Stimulated activated CD8-positive, alpha-beta memory T cell treated with anti-CD3 and anti-CD28 coated beads, Interleukin-15, amount 100 ng/mL, for 24 hours (primary cell): ENCODE measurements at places on chromosomes 4 and X.

GRCh38 chr4:1467581-1468458, 61.6 kb upstream of the NKX1-1 start:
- DNase-seq = no peak

DNA sequence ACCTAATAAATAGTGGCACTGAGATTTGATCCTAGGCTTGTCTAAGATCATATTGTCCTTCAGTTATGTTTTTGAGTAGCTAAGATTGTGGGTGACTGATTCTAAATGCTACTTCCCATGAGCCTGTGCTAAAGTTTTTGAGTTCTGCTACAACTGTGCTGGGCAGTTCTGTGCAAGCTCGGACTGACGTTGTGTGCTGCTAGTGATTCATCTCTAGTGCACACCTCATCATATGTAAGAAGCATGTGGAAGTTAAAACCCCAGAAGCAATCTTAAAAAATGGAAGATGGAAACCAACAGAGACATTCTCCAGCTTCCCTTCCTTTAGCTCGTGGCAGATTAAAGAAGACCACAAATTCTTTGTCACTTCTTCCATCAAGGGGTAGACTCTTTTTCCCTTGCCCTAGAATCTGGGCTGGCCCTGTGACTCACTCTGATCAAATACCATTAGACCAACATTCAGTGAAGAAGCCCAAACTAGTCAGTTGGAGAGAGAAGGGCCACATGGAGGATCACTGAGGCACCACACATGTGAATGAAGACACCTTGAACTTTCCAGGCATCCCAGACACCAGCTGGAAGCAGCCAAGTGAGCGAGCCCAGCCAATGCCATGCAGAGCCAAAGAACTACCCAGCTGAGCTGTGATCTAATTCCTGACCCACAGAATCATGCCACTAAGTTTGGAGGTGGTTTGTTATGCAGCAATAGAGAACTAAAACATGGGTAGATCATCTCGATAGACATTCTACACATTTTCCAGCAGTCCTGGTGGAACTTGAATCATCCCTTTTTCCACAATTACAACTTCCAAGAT, 16.8 kb downstream of the ARHGAP6 start:
- no peak for DNase-seq

DNA sequence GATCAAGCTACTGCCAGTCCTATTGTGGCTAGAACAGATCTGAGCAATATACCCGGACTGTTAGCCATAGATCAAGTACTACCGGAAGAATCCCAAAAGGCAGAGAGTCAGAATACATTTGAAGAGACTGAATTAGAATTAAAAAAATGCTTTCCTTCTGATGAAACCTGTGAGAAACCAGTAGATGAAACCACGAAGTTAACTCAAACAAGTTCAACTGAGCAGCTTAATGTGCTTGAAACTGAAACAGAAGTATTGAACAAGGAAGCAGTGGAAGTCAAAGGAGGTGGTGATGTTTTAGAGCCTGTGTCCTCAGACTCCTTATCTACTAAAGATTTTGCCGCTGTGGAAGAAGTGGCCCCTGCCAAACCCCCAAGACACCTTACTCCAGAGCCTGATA, 46.8 kb downstream of the WDR44 start:
- no peak for DNase-seq

DNA sequence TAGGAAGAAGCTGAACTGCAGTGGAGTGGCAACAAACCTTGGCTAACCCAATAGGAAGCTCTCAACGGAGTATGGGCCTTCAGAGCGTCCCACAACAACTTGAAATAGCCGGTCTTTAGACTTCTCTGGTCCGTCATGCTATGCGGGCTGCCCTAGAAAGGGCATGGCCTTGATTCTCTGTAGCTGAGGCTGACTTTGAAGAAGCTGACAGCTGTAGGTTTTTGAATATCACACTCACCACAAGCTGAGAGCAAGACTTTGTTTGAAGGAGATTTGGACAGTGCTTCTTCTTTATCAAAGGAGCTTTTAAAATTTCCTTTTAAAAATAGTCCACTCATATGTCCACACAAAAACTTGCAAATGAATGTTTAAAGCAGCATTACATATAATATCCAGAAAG, 322.9 kb downstream of the CAMK2D start:
- DNase-seq = no peak

- no peak for DNase-seq
Observed at GRCh38 chrX:107293056-107293455, 86.6 kb downstream of the DNAAF6 start.

DNA sequence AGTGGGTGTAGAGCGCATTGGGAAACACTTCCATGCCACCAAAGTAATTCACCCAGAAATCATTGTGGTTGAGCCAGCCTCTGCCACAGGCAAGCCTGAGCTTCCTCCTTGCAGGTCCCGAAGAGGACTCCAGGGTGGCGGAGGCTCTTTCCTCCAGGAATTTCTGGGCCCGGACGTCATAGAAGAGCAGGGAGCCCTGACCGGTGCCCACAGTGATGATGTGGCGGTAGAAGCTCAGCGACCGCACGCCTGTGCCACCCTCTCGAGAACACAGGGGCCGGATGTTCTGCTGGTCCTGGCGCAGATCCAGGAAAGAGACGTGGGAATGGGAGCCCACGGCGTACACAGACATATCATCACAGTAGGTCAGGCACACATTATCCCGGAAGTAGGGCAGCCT, 1.3 kb downstream of the DCAF12L1 start:
- no peak for DNase-seq

DNA sequence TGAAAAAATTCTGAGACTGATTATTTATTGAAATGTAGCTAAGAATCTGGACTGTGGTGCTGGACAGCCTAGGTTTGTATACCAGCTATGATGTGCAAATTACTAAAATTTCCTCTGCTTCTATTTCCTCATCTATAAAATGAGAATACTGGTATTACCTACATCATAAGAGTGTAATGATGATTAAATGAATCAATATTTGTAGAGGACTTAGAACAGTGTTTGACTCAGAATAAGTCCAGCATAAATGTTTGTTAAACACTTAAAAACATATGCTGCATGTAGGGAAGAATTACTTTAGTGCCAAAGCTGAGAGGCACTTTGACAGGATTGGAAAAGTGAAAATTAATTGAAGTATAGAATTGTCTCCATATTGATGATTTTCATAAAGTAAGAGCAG, 55.3 kb upstream of the TMPRSS11F start:
- DNase-seq = no peak

- DNase-seq = no peak
Observed at GRCh38 chrX:46029777-46030176, 515.4 kb downstream of the ZNF674 start.

- DNase-seq = no peak
Observed at GRCh38 chr4:152032722-152033131, 271.9 kb upstream of the GATB start.

- DNase-seq = no peak
Observed at GRCh38 chr4:42488554-42488953, 91.3 kb downstream of the SHISA3 start.

GRCh38 chrX:18885328-18886004, 98.4 kb downstream of the PHKA2 start:
- DNase-seq = no peak

DNA sequence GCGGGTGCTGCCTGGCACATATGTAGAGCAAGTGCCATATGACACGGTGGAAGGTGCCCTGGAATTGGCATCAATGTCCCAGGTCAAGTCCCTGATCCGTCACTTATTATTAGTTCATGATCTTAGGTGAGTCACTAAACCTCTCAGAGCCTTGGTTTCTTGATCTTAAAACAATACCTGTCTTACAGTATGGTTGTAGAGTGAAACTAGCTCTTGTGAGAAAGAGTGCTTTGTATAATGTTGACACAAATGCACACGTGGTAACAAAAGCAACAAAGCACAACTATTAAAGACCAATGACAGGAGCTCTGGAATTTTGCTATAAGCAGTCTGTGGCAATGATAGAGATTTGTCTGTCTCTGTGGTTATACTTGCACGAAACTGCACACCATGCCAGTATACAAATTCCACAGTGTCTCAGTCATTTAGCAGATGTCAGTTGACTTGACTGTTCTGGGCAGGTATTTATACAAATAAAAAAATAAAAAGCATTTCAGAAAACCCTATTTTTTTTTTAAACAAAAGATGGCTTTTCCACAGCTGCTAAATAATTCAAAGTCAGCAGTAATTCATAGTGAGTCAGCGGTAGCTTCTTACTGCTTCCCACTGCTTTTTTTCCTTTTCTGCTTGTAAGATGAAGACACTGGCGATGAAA, 19.7 kb upstream of the ACSL1 start:
- DNase-seq = no peak

GRCh38 chr4:124321364-124321763, 391.2 kb downstream of the ANKRD50 start:
- no peak for DNase-seq

- no peak for DNase-seq
Observed at GRCh38 chr4:52164116-52164515, 113.0 kb downstream of the SPATA18 start.

DNA sequence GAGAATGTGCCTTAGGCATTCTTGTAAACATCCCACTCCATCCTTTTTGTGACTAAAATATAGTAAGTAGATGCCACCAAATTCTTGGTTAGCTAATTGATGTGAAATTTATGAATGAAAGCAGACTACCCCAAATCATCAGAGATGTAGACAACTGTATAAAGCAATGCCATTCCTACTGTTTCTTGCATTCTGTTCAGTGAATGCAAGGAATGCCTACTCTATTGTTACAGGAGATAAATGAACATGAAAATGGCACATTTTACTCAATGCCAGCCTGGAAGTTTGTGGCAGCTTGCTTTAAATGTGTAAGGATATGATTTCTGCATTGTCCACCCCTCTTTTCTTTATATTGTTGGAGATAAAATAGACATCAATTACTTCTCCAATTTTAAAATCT, 317.9 kb downstream of the LDB2 start:
- DNase-seq = no peak

DNA sequence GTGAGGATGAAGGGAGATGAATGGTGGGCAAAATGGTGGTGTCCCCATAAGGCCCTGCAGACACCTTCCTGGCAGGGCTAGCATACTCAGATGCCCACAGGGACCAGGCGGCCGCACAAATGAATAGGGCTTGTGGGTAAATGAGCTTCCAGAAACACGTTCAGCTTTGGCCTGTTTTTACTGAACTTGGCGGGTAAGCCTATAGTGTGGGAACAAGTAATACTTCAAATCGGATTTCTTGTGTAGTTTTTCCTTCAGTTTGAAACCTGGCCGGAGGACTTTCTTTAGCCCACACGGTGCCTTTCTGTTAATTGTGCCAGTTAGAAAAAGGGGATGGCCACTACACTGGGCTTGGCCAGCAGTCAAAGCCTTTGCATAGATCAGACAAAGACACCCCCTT, 22.8 kb downstream of the SMS start:
- DNase-seq = no peak

- peak; percentile 1 for DNase-seq
Observed at GRCh38 chr4:67087897-67088296, 457.4 kb downstream of the CENPC start.

GRCh38 chrX:68823413-68824151, 5.2 kb upstream of the EFNB1 start:
- no peak for DNase-seq

DNA sequence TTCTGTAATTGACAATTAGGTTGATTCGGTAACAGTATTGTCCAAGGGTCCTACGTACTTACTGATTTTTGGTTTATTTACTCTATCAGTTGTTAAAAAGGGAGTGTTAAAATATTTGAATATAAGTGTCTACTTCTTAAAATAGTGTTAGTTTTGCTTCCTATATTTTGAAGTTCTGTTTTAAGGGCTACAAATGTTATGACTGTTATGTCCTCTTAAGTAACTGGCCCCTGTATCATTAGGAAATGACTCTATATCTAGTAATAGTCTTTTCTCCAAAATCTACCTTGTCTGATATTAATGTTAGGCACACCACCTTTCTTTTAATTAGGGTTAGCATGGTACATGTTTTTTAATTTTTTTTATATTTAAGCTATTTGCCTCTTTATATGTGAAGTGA, 30.1 kb downstream of the ANKRD50 start:
- no peak for DNase-seq

DNA sequence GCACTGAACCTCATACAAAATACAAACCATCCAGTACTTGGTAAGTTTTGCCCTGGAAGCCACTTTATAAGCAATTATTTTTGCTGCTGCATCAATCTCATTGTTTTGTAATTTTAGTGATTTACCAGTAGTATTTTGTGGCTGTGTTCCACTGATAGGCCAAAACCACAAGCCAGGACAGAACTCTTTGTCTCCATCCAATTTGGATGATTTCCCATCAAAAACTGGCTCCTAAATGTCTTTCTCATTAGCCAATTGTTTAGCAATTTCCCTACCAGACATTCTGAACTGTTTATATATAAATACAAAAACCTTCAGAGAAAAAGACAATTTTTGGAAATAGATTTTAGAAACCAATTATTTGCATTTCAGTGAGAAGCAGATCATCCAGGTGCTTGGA, 4.4 kb downstream of the GSPT2 start:
- no peak for DNase-seq

DNA sequence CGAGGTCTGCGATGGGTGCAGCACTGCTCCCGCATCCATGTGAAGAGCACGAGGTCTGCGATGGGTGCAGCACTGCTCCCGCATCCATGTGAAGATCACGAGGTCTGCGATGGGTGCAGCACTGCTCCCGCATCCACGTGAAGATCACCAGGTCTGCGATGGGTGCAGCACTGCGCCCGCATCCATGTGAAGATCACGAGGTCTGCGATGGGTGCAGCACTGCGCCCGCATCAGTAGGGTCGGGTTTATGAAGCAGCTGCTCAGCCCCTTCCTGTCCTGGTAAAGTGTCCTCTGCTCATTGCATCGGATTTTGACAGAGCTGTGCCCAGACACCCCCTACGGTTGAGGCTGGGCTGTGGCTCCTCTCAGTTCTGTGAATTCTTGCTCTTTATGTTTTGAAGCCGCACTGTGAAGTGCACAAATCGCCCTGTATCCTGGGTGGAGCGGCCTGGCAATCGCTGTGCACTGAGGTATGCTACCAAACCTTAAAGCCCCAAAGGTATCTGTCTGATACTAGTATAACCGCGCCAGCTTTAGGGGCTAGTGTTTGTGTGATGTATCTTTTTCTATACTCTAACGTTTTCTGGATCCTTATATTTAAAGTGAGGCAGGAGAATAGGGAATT, 98.7 kb downstream of the CPZ start:
- DNase-seq = no peak

DNA sequence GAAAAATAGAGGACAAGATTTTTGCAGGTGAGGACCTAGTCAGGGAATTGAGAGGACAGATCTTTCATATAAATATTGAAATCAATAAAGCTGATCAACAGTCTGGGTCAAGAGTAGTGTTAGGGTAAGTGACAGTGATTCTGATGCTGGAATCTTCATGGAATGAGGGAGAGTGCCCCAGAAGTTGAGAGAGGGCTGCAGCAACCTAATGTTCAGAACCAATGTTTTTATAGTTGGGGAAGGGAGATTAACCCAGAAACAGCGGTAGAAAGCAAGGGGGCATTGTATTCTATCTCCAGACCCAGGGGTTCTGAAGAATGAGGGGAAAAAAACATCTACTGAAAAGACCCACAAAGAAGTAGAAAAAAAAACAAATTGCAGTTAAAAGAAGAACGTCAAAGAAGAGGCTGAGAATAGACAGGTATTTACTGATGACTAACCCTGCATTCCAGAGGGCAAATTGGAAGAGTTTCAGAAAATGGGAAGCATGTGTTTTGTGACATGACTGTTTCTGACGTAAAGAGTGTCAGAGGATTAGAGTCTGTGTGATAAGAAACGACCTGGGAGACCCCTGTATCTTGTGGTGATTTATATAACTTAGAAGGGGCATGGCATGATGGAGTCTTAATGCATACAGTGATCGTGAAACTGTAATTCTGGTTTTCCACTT, 819.6 kb upstream of the EPHA5 start:
- DNase-seq = no peak
